ENCODE measurements at places on chromosomes 11 and 22.

DNA sequence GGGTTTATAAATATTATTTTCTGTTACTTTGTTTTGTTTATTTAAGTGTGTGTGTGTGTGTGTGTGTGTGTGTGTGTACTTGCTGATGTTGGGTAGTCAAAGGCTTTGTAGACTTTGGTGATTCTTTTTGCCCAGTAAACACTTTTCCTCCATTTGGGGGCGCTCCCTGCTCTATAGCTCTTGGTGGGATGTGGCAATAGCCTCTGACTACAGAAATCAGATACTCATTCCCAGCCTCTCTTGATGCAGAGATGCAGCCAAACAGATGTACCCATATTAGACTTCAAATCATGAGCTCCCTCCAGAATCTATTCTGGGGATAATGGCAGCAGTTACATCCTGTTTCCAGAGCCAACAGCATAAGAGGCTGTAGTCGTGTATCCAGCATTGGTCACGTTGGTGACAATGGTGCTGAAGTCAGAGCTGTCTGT is 33.4 kb upstream of the APOL5 start:
- no peak for DNase-seq

DNA sequence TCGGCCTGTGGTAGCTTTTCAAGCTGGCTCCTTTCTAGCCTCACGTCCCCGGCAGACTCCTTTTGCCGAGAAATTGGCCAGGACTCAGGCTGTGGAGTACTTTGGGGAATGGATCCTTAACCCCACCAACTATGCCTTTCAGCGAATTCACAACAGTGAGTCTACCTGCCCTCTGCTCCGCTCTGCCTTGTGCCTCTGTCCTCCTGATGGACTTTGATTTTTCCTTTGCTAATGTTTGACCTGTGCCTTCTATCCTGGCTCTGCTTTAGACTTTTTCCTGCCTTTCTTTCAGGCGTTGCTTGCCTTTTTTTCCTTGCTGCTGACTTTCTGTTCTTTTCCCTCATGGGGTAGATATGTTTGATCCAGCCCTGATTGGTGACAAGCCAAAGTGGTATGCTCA is 12.5 kb downstream of the MADD start:
- DNase-seq, result no peak

DNA sequence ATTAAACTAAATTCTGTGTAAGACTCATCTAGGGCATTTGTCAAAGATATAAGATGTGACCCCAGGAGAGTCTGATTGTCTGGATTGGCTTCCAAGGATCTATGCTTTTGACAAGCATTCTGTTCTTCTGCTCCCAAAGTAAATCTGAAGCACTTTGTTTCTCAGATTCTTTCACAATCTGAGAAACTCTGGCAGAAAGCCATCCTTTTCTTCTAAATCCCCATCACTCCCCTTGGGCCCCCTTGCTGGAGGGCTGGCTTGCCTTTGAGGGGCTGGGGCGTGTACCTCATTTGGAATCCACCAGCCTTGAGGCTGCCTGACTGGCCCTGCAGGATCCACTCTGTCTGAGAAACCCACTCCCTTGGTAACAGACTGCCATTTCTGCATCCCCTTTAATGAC is 173.5 kb upstream of the CTSC start:
- DNase-seq, result no peak

- no peak for DNase-seq
Observed at GRCh38 chr22:43014316-43014868, 557 bp downstream of the PACSIN2 start.

- no peak for DNase-seq
Observed at GRCh38 chr11:121367001-121367843, 74.7 kb downstream of the SC5D start.

GRCh38 chr11:13837286-13837685 is 125.2 kb upstream of the SPON1 start:
- DNase-seq, result no peak

GRCh38 chr11:70846781-70847655 is 405.4 kb downstream of the SHANK2 start:
- DNase-seq, result no peak

DNA sequence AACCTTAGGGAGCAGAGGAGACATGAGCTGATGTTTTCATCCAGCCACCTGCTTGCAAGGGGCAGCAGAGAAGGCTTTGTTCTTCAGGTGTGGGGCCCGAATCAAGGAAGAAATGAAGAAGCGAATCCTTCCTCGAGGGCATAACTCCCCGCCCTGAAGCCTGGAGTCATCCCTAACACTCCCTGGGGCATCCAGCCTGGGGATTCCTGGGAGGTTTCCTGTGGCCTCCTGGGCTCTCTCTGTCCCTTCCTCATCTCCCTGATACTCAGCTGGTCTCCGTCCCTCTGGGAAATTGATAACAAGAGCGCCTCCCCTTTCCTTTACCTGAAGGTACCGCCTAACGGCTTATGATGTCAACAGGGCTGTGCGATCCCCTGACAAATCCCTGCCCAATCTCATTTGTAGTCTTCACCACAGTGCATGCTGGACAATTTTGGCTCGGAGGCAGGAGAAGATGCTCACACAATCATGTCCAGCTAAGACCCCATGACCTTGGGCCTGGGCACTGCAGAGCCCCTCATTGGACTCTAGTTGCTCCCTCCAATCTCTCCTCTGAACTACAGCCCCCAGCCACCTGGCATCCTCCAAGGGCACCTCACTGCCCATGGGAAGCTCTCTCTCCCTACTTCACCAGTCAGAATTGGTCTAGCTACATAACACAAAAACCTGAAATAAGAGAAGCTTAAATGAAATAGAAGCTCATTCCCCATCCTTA is 80.6 kb upstream of the RTL6 start:
- no peak for DNase-seq

- no peak for DNase-seq
Observed at GRCh38 chr11:44136176-44136945, 40.9 kb downstream of the EXT2 start.

DNA sequence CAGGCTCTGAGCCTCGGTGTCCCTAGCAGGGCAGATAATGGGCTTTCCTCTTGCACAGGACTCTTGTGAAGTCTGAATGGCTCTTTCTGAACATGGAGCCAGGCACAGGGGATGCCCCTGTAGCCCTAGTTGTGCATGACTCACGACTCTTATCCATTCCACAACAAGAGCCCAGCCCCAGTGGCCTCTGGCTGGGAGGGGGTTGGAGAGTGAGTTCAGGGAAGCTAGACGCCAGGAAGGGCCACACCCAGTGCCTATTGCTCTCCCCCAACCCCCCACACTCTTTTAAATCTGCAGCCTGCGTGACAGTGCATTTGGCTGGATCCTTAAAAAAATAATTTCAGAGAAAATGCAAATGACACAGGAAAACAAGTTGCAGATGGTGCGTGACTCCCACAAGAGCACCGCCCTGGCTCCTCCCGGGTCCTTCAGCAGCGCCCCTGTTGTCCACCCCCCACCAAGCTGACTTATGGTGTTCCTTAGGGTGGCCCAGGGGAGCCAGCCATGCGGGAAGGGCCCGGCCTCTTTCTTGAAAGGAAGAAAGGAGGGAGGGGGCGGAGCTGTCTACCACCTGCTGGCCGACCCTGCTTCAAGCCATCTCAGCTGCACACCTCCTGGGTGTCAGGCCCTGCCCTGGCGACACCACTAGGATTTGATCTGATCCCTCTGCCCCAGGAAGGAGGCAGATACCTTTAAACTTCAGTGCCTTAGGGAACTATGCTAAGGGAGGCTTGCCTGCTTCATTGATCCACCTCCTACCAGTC is 74.7 kb downstream of the MN1 start:
- DNase-seq, result no peak

GRCh38 chr11:25733777-25734176 is 598.2 kb upstream of the ANO3 start:
- DNase-seq, result no peak

- DNase-seq, result no peak
Observed at GRCh38 chr11:78935398-78936068, 360.9 kb upstream of the NARS2 start.

DNA sequence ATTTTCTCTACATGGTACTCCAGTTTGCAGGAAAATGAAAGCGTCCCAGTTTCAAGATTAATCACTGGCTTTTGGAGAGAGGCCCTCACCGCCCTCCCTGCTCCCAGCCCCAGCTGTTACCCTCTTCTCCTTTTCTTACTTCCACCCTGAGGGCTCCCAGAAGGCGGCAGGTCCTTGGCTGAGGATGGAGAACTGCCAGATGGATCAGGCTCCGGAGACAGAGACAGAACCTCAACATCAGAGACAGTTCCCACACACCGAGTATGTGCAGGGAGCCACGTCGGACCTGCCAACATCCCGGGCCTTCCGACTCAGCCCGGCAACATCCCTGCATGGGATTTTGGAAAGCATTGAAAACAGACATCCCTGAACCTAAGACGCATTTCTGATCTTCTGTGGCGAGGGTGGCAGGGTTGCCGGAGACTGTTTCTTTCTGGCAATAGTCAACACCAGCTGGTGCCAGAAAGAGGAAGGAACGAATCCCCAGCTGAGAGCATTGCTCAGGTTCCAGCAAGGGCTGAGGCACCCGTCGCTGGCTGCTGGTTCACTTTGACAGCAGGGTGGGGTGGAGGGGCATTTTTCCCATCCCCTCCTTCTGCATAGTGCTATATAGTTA is 467.1 kb downstream of the MIAT start:
- DNase-seq, result no peak

GRCh38 chr11:134037046-134037908 is 31.6 kb upstream of the JAM3 start:
- DNase-seq, result no peak

- no peak for DNase-seq
Observed at GRCh38 chr11:38256436-38256835, 1658.4 kb upstream of the RAG2 start.

DNA sequence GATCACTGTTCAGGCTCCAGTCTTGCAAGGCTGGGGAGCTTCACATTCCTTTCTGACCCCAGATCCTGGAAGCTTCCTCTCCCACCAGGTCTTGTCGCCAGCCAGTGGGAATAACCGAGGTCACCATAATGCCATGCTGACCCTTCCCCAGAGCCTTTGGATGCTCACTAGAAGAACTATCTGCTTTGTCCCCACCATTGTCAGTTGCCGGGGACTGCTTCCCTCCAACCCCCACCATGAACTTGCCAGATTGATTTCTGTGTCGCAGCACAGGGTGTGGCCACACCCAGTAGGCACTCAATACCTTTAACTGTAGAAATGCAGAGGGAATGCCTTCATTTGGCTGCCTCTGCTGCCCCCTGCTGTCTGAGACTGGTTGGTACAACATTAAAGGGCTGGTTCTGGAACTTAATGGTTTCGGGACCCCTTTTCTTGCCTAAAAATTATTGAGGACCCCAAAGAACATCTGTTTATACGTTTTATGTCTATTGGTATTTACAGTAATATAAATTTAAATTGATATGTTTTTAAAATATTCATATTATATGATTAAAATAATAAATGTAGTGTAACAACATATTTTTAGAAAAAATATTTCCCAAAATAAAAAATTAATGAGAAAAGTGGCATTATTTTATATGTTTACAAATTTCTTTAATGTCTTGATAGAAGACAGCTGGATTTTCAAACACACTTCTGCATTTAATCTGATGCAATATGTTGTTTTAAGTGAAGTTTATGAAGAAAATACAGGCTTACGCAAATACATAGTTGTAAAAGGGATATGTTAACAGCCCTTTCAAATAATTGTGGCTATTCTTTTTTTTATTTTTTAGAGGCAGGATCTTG is 6.7 kb upstream of the GDPD5 start:
- DNase-seq, result no peak

- DNase-seq, result no peak
Observed at GRCh38 chr11:117892651-117893050, 16.2 kb upstream of the FXYD6 start.

- DNase-seq, result no peak
Observed at GRCh38 chr22:31753005-31753633, 700 bp upstream of the DEPDC5 start.

DNA sequence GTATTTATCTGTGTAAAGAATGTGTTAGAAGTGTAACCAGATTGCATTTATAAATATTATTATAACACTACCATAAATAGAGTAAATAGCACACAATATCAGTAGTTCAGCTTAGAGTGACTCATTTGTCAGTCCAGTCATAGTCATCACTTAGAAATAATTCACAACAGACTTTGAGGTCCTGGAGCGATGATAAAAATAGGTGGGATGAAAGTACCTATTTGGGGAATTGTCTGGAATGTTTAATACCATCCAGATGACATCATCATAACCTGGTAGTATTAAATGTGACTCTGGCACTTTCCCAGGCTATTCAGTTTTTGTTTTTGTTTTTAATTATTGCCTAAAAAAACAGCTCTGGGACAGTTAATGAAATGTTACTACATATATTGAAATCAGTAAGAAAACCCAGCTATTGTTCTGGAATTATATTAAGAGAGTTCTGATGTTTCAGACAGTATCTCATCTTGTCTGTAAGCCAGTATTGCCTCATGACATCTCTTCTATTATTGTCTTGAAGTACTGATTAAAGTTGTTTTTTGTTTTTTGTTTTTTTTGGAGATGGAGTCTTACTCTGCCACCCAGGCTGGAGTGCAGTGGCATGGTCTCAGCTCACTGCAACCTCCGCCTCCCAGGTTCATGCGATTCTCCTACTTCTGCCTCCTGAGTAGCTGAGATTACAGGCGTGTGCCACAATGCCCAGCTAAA is 74.8 kb downstream of the SIK2 start:
- DNase-seq, result no peak
